ENCODE measurements at places on chromosomes 5 and 9.

GRCh38 chr5:171714261-171714660, 71.4 kb upstream of the SMIM23 start:
- no peak for DNase-seq

DNA sequence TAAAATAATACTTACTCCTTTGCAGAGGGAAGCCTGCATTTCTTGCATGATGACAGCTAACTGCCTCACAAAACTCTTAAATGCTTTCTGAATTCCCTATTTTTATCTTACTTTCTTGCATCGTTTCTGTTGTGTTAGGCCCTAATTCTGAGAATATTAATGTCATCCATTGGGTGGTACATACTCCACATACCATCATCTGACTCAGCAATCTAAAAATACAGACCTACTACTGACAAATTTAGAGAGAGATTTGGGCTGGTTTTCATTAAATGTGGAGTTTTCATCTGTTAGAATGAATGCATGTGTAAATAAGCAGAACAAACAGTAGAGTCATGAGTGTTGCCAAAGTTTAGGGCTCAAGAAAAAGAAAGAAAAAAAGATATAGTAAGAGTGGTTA, 26.5 kb upstream of the KCNN2 start:
- no peak for DNase-seq

DNA sequence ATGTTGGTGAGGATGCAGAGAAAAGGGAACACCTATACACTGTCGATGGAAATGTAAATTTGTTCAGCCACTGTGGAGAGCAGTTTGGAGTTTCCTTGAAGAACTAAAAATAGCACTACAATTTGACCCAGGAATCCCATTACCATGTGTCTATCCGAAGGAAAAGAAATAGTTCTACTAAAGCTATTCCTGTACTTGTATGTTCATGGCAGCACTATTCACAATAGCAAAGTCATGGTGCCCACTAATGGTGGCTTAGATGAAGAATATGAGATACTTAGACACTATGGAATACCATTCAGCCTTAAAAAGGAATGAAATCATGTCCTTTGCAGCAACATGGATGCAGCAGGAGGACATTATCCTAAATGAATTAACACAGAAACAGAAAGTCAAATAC, 50.2 kb upstream of the CAST start:
- no peak for DNase-seq

- no peak for DNase-seq
Observed at GRCh38 chr9:99197987-99198386, 23.8 kb downstream of the ALG2 start.

- DNase-seq, result no peak
Observed at GRCh38 chr9:82883436-82883835, 179.5 kb downstream of the RASEF start.

GRCh38 chr9:107683566-107683965, 194.0 kb upstream of the KLF4 start:
- DNase-seq, result no peak

GRCh38 chr5:152271420-152271819, 133.7 kb downstream of the NMUR2 start:
- no peak for DNase-seq

- no peak for DNase-seq
Observed at GRCh38 chr5:4001758-4002533, 406.3 kb downstream of the IRX1 start.

- no peak for DNase-seq
Observed at GRCh38 chr5:78221964-78222451, 72.5 kb downstream of the AP3B1 start.

DNA sequence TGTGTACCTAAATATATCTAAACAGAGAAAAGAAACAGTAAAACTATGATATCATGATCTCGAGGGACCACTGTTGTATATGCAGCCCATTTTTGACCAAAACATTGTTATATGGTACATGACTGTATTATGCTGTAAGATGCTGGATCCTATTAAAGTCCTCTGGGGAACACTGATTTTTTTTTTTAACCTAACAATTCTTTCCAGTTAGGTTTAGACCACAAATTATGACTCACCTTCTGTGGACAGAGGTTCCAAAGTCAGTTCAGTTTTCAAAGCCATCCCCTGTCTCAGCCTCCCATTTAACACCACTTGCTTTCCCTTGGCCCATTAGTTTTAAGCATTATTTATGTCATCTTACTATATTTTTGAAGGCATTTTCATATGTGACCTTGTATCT, 27.1 kb downstream of the TRMO start:
- DNase-seq, result no peak

GRCh38 chr9:6870650-6871477, 113.1 kb downstream of the KDM4C start:
- no peak for DNase-seq

DNA sequence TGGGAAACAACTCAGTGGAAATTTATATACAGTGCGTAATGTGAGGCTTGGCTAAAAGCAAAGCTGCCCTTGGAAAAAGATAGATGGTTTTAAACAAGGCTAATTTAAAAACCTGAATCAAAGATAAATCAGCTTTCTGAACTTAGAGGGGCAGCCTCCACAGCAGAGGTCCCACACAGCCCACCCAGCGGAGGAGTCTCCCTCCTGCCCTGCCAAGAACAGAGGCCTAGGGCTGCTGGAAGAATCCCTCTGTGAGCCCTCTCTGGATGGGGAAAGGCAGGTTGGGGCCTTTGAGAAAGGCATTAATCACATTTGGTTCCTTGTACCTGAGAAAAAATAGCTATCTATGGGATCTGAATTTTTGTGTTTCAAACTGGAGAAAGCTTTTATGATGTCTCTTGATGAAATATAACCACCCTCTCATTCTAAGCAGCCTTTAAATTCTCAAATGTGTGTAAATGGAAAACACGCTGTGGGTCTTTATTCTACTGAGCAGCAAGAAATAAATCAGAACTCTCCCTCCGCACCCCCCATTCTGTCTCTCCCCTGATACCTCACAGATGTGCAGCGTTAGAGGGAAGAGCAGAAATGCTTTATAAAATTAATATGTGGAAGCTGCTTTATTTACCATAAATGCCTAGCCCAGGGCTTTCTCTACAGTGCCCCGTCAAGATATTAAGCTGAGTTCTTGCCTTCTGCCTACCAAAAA, 329.2 kb downstream of the EFNA5 start:
- no peak for DNase-seq

GRCh38 chr9:113345190-113345589, 4.2 kb upstream of the BSPRY start:
- DNase-seq, result no peak

DNA sequence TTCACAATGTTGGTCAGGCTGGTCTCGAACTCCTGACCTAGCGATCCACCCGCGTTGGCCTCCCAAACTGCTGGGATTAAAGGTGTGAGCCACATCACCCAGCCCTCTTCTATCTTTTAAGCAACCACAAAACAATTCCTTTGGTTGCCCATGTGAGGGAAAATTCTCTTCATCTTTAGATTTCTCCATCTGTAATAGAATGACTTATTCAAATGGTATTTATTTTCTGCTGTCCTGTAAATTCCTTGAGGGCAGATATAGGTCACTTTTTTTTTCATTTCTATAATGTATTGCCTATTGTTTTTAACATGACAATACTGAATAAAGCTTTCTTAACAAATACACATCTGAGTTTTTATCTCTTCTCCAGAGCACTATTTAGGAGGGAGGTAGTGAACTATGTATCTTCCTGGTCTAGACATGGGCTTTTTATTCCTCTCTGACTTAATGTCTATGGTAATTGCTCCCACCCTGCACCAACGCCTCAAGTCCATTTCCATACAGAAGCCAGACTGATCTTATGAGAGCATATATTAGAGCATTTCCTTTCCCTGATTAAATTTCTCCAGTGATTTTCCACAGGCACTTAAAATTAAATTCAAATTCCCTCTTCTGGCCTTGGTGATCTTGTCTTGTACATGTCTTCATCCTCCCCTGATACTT, 595.6 kb downstream of the CAAP1 start:
- DNase-seq, result no peak

DNA sequence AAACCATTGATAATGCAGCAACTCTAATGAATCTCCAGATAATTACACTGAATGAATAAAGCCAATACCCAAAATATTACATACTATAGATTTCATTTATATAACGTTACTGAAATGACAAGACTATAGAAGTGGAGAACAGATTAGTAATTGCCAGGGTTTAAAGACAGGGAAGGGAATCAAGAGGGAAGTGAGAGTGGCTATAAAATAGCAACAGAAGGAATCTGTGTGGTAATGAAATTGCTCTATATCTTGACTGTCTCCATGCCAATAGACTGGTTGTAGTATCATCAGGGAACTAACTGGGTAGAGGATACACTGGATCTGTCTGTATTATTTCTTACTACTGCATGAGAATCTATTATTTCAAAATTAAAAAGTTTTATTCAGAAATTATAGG, 396.5 kb upstream of the RPS23 start:
- DNase-seq, result no peak

GRCh38 chr9:1460143-1460769, 410.1 kb downstream of the DMRT2 start:
- DNase-seq, result no peak

GRCh38 chr9:3177146-3177761, 333.4 kb upstream of the PUM3 start:
- DNase-seq, result no peak

DNA sequence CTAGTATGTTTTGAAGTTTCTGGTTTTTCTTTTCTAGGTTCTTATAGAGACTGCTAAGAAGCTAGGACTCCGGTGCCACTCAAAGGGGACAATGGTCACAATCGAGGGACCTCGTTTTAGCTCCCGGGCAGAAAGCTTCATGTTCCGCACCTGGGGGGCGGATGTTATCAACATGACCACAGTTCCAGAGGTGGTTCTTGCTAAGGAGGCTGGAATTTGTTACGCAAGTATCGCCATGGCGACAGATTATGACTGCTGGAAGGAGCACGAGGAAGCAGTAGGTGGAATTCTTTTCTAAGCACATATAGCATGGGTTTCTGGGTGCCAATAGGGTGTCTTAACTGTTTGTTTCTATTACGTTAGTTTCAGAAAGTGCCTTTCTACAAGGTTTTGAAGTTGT, 52.2 kb downstream of the MTAP start:
- no peak for DNase-seq

DNA sequence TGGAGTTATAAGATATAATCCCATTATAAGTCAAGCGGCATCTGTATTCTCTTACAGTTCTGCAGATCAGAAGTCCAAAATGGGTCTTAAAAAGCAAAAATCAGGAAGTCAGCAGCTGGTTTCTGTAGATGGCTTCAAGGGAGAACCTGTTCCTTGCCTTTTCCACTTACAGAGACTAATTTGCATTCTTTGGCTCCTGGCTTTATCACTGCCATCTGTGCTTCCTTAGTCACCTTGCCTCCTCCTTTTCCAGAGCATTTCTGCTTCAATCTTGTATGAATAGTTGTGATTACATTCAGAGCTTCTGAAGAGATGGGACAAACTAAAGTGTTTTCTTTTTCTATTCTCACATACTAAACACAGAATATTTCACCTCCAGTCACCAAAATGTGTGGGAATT, 647.3 kb upstream of the GRAMD2B start:
- no peak for DNase-seq

DNA sequence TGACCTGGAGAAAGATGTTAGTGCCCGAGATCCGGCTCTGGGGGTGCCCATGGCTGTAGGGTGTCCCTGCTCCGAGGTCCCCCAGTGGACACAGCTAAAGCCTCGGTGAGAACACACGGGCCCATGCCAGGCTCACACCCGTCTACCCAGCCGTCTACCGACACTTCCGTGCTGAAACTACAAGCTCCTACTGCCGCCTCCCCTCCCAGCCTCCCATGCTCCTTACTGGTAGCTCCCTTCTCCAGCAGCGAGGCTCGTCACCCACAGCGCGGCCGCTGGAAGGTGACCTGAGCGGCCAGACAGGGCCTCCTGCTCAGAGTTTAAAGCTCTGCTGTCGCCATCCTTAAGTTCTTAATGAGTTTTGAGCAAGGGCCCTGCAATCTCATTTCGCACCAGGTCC, 33.2 kb upstream of the CLPTM1L start:
- no peak for DNase-seq

- no peak for DNase-seq
Observed at GRCh38 chr5:180127682-180128670, 56.4 kb upstream of the RNF130 start.

GRCh38 chr9:128159522-128159783, 612 bp upstream of the BBLN start:
- DNase-seq, result no peak

DNA sequence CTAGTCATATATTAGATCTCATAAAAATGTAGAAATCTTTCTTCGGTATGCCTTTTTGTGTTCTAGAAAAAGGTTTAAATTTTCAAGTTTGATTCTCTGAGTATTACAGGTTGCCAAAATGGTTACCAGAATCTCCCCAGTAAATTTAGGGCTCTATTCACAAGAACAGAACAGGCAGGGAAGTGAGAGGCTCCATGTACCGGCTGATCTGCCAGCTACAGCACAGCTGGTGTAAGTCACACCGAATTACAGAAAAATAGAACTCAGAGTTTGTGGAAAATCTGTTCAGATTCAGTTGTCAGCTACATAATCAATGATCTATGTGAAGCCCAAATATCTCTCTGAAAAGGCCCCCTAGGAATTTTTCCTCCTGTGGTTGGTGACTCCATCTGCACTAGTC, 10.5 kb downstream of the FAM81B start:
- no peak for DNase-seq

DNA sequence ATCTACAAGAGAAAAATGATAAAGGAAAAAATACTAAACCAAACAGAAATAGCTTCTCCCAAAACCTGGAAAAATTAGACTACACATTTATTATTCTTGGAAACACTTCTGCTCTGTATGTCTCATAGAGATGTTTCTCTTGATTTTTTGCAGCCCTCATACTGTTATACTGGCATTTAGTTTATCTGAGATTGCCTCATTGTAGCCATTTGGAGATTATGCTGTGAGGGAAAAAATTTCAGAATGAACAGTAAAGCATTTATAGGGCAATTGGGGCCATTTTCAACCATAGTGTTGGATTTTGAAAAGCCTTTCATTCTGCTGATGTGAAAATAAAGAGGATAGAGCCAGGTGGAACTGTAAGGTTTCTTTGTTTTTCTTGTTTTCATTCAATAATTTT, 441.8 kb upstream of the RIOK2 start:
- no peak for DNase-seq

DNA sequence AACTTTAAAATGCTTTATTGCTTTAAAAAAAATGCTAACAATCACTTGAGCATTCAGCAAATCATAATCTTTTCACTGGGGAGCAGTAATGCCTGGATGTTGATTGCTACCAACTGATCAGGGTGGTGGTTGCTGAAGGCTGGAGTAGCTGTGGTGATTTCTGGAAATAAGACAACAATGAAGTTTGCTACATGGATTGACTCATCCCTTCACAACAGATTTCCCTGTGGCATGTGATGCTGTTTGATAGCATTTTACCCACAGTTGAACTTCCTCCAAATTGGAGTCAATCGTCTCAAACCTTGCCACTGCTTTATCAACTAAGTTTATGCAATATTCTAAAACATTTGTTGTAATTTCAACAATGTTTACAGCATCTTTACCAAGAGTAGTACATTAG, 83.3 kb downstream of the MLLT3 start:
- no peak for DNase-seq

DNA sequence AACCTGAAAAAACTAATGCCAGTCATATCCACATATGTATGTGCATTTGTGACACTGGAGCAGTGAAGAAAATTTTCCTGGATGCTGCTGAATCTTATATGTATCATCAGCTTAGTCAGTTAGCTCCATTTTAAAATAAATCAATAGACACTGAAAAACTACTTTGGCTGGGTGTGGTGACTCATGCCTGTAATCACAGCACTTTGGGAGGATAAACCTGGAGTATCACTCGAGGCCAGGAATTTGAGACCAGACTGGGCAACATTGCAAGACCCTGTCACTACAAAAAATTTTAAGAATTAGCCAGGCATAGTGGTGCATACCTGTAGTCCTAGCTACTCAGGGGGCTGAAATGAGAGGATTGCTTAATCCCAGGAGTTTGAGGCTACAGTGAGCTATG, 511.0 kb upstream of the TLE4 start:
- DNase-seq, result no peak
